ENCODE measurements at places on chromosomes 7 and 10. TPM values are rescaled to one million over a fixed set of nuclear protein-coding genes. Genes with fewer than 3 reads are reported as not detected.

- DNase-seq = no peak
Observed at GRCh38 chr10:112548535-112549276, 101.7 kb downstream of the VTI1A start.

- DNase-seq = no peak
Observed at GRCh38 chr7:99667179-99667578, 12.6 kb downstream of the CYP3A5 start.

Gene PAX2
- total RNA-seq = not detected

Gene SEMA3A
- 17.5 TPM for total RNA-seq

DNA sequence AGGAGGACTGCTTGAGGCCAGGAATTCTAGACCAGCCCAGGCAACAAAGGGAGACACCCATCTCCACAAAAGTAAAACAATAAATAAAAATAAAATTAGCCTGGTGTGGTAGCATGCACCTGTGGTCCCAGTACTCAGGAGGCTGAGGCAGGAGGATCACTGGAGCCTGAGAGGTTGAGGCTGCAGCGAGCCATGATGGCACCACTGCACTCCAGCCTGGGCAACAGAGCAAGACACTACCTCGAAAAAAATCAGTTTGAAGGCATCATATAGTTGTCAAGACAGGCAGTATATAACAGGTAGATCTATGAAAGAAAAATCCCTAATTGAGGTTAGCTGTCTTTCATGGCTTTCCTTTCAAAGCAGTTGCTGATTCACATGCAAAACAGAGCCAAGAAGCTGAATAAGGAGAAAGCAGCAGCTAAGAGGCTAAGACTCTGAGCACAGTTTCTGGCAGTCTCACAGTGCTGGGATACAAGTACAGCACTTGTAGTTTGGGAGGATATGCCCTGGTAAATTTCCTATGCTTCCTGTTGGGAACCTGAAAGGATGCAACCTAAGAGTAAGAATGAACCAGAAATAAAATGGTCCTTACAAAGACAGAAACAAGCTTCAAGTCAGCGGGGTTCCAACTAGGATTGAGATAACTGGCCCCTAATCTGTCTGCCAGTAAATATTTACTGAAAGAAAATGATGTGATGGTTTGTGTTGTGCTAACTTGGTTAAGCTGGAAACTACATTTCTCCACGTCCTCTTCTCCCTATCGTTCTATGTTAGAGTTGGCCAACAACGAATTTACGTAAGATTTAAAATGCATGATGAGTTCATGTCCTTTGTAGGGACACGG, 368.5 kb upstream of the HPS1 start:
- DNase-seq = no peak
